ENCODE measurements at places on chromosomes 2 and 18.

DNA sequence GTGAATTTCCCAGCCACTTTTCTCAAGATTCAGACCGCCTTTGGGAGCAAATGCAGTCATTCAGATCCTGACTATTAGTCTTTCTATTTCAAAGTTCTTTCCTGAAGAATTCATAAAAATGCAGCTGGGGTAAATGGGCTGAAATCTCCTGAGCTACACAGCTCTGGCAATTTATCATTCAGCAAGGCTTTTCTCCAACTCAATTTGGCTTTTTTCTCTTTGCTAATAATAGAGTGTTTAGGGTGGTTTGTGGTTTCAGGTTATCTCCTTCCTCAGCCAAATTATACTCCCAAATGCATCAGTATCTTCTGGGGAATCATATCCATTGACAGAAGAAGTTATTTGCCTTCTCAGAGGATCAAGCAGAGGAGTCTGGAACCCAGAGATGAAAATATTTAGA is 282.4 kb upstream of the SLC14A2 start:
- no peak for DNase-seq

- DNase-seq, result no peak
These were observed 30.6 kb upstream of the CD8A start for GRCh38 chr2:86821306-86821705.

GRCh38 chr2:213288913-213289700 is 4.8 kb downstream of the SPAG16 start:
- peak; percentile 40 for DNase-seq

DNA sequence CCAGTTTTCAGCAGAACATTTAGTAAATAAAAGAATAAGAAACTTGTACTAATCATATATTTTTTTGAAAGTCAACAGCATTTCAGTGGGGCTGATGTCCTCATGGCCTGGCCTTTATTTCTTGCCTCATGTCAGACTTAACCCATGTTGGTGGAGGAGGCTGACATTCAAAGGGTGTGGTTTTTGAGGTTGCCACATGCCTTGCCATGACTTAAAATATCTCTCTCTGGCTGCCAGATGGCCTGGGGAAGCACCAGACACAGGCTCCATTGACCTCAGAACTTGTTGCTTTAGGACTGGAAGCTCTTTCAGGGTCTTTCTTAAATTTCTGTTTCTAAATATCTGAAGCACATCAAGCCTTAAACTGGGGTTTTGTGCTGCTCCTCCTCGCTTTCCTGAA is 32.5 kb upstream of the CD28 start:
- DNase-seq, result peak; percentile 47

- no peak for DNase-seq
These were observed 73.0 kb upstream of the KCTD1 start for GRCh38 chr18:26621161-26622026.

GRCh38 chr2:58398406-58398805 is 157.3 kb upstream of the FANCL start:
- no peak for DNase-seq

DNA sequence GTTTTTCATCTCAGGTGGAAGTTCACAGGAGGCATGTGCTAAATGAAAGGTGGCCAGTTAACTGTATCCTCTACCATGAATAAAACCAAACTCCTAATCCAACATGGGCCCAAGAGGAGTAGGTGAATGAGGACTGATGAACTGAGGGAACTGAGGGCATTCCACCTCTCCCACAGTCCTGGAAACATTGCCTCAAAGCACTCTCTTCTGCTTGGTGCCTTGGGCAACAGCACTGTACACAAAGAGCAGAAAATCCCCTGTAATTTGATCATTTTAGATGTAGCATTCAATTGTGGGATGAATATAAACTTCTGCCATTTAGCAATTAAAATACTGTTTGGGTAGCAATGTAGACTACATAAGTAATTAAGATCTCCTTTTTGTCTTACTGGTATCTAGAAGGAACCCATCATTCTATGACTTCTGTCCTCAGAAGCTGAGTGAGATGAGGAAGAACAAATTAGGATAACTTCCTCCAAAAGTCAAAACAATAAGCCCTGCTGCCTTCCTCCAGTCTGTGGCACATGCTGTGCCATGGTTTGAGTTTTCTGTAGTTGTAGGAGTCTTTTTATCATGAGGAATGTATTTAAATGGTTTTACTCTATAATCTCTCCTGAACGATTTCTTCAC is 86.7 kb upstream of the ZEB2 start:
- no peak for DNase-seq

GRCh38 chr2:67487993-67488392 is 90.9 kb downstream of the ETAA1 start:
- no peak for DNase-seq

DNA sequence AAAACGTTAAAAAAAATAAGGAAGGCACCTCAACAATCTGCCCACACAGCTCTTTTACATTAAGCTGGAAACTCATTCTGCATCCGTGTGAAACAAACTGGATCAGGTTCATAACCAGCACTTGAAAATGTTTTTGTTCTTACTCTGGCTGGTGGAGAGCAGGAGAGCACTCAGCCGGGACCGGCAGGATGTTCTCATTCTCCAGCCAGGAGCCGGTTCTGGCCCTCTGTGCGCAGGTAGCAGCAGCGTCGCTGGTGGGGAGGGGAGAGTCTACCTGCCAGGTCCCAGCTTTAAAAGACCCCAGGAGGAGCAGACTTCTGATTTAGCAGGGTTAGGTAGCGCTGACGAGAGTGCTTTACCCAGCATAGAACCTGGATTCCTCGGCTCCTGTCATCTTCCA is 834.9 kb upstream of the SALL3 start:
- no peak for DNase-seq
